ENCODE measurements at places on chromosomes 3 and 15.

DNA sequence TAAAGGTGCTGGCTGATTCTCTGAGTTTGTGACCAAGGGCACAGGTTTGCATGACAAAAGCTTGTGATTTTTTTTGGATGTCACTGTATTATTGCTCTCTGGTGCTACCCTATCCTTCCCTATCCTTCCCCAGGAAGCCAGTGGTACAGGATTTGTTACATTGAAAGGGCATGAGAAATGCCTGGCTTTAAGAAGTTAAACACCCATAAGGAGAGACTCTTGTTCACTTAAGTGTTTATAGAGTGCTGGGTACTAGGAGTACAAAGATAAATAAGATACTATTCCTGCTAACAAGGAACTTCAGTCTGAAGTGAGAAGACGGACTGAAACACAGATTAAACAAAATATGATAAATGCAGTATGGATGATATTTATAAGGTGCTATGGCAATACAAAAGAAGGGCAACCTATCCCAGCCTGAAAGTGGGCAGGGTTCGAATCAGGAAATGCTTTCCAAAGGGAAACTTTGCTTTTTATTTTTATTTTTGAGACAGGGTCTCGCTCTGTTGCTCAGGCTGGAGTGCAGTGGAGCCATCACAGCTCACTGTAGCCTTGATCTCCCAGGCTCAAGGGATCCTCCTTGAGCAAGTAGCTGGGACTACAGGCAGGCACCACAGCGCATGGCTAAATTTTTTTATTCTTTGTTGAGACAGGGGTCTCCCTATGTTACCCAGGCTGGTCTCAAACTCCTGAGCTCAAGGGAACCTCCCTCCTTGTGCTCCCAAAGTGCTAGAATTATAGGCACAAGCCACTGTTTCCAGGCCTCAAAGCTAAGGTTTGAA lies 11.2 kb downstream of the LCMT2 start:
- DNase-seq, result no peak

GRCh38 chr3:171155122-171155700 lies 128.7 kb upstream of the SLC2A2 start:
- no peak for DNase-seq

DNA sequence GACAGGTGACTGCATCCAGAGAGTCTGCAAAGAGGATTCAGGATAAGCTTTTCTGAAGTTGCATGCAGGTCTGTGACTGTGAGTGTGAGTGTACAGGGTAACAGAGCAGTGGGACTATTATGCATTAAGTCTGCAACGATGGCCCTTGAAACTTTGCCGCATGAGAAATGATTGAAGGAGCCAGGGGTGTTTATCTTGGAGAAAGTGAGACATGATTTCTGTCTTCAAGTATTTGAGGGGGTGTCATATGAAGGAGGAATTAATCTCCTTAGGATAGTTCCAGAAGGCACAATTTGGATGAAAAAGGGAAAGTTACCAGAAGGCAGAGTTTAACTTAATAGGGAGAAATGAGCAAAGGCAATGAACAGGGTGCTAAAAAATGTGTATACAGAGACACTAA lies 119.6 kb downstream of the ARNT2 start:
- no peak for DNase-seq

- no peak for DNase-seq
Measured at GRCh38 chr15:57575363-57575762, 16.3 kb upstream of the MYZAP start.

- no peak for DNase-seq
Measured at GRCh38 chr3:117545484-117545883, 835.9 kb downstream of the TUSC7 start.

- DNase-seq, result no peak
Measured at GRCh38 chr3:188431040-188431439, 277.1 kb downstream of the LPP start.
